ENCODE measurements at places on chromosomes 3 and 15.

GRCh38 chr3:61686228-61686648 lies 124.9 kb downstream of the PTPRG start:
- no peak for DNase-seq

DNA sequence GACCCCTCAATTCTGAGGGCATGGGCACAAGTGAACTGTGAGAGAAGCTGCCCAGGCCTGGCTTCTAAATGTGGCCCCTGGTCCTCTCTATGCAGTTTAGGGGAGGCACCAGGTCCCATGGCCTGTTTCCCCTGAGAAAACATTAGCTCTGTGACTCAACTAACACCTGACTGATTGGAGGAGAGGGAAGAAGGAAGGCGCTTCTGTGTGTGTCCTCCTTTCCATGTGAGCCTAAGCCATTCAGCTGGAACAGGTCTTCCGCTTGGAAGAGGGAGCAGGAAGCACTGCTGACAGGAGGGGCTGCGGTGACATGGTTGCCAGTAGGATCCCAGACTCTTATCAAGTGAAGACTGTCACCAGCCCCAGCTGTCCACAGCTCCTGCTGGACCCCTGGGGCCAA lies 79.5 kb downstream of the MYLK start:
- DNase-seq = no peak

GRCh38 chr3:29281094-29281343 lies 148 bp downstream of the RBMS3 start:
- no peak for DNase-seq

- no peak for DNase-seq
These were observed 44.6 kb downstream of the RASGRP1 start for GRCh38 chr15:38520035-38520434.

DNA sequence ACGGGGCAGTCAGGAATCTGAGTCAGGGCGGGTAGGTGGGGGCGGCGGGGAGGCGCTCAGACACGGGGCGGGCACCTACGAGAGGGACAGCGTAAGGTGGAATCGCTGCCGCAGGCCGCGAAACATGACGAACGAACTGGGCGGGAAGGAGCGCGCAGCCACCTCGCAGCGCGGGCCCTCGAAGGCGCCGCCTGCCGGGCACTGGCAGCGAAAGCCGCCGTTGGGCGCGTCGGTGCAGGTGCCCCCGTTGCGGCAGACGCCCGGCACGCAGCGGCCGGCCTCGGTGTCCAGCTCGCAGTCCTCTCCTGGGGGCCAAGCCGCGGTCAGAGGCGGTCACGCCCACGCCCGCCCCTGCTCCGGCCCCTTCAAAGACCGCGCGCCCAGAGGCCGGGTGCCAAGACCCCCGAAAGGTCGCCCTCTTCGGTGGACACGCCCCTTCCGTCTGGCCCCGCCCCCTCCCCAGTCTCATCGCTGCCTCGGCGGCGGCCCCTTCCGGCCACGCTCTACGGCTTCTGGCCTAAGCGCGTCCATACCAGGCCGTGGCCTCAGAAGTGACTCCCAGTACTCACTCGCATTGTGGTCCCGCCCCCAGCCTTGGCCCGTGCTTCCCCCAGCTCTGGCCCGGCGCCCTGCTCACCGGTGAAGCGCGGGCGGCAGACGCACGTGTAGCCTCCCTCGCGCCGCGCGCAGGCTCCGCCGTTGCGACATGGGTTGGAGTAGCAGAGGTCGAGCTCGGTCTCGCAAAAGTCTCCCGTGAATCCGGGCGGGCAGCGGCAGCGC lies 6.4 kb downstream of the CELSR3 start:
- DNase-seq = peak; percentile 84

DNA sequence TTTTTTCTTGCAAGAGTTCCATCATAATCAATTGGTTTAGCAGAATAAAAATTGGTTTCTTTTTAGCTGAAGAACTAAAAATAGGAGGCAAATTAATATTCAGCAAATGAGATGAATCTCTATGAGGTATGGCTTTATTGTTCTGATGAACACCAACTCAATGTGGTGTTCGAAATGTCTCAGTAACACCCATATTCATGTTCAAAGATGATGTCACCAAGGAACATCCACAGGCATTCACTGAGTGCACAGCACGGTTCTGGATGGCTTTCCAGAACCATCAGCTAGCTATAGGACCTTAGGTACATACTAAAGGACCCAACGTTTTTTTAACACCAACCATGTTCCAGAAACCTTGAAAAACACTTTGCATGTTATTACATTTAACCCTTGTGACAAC lies 42.7 kb downstream of the CCNL1 start:
- no peak for DNase-seq

DNA sequence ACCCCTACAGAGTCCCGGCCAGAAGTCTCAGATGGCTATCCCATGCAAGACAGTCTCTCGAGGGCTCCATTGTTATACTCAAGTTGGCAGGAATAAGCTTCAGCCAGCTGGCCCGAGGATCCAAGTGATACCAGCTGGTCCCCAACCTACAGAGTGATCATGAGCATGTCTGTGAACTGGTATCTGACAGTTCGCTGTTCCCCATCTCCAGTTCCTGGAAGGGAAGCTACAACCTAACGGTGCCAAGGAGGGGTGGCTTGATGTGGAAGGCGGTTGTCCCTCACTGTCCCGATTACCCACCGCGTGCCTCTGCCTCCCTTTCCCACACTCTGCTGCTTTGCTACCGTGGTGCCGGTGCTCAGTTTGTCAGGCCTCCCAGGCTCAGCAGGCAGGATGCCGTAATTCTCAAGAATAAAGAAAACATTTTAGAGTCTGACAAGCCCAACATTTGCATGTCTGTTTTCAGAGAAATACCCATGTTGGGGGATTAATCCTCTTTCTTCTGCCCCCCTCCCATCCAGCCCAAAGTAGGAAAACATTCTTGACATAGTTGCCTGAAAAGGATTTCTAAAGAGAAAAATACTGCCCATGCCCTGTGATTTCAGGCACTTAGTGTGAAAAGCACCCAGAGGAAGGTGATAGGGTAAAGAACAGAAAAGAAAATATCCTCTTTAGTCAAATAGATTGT lies 49.4 kb upstream of the HES1 start:
- DNase-seq = no peak

DNA sequence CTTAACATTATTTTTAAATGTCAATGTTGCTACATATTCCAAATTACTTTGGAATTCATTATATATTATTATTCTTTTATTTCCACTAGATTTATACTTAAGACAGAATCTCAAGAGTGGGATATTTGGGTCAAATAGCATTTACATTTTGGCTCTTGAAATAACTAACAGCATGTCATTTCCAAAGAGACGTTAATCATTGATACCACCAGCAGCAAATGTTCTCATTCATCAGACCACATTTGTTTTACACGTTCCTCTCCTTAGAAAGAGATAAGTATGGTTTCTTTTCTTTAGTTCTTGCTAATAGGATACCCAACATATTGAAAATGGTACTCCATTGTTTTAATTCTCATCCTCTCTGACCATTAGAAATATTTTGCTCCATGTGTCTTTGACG lies 229.8 kb downstream of the LPP start:
- no peak for DNase-seq

- peak; percentile 77 for DNase-seq
These were observed 35.8 kb downstream of the PRKCD start for GRCh38 chr3:53196575-53197407.

DNA sequence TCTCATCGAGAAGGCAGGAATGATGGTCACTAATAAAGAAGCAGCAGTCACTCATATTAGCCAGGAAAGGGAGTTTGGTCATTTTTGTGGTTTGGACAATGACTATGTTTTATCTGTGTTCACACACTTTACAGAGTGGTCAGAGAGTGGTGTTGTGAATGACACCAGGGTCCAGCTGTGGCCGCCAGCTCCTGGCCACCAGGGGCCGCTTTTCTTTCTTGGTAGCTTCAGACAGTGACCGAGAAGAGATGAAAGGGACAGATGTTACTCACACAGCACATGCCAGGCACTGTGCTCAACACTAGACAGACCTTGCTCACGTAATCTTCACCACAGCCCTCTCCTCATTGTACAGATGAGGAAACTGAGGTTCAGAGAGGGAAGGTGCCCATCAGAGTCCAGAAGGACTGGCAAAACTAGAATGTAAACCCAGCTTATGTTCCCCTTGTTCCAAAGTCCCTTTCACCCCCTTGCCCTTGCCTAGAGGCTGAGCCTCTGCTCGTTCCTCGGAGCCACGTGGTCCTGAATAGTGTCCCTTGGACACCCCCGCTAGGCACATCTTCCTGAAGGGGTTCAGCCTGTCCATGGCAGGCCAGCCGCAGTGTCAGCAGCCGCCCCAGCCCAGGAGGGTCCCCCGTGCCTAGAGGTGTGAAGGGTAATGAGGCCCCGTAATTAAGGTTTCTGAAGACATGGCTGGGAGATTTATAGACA lies 55.6 kb downstream of the CYP11A1 start:
- peak; percentile 64 for DNase-seq

GRCh38 chr3:115689928-115690327 lies 66.6 kb downstream of the GAP43 start:
- no peak for DNase-seq

GRCh38 chr3:139299261-139300132 lies 44.3 kb upstream of the MRPS22 start:
- no peak for DNase-seq

GRCh38 chr3:26592451-26592850 lies 30.1 kb upstream of the LRRC3B start:
- no peak for DNase-seq

DNA sequence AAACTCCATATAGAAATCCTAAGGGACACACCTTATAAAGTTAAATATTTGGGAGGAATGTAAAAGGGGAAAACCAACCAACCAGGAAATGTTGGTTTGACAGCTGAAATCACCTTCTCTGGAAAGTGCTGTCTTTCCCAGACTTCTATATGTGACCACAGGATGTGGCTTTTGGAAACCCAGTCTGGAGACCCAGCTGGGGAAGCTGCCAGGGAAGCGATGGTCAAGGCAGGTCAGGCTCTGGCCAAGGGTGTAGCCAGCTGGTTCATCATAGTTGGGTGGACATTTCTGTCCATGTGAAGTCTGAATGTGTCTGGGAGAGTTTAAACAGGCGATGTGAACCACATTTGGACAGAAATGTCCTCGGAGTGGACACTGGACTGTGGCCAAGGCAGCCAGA lies 73.9 kb downstream of the ARNT2 start:
- DNase-seq = no peak

DNA sequence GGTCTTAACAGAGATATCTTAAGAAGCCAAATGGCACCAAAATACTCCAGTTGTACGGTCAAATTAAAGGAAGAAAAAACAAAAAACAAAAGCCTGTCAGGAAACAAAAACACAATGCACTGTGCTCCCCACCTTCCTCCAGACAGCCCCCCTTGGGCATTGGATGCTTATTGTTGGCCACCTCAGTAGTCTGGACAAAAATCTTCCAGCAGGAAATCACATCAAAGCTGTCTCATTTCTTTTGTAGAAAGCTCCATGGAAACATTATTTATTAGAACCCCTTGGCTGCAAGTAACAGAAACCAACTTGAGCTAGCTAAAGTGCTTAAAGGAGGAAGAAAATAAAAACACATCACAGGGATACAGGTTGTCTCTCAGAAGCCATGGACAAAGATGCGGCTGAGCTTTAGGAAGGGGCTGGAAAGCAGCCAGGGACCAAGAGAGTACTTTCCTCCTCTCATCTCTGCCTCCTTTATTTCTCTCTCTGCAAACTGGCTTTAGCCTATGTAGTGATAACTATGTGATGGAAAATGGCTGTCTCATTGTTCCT lies 651.5 kb upstream of the ADAMTS9 start:
- no peak for DNase-seq

DNA sequence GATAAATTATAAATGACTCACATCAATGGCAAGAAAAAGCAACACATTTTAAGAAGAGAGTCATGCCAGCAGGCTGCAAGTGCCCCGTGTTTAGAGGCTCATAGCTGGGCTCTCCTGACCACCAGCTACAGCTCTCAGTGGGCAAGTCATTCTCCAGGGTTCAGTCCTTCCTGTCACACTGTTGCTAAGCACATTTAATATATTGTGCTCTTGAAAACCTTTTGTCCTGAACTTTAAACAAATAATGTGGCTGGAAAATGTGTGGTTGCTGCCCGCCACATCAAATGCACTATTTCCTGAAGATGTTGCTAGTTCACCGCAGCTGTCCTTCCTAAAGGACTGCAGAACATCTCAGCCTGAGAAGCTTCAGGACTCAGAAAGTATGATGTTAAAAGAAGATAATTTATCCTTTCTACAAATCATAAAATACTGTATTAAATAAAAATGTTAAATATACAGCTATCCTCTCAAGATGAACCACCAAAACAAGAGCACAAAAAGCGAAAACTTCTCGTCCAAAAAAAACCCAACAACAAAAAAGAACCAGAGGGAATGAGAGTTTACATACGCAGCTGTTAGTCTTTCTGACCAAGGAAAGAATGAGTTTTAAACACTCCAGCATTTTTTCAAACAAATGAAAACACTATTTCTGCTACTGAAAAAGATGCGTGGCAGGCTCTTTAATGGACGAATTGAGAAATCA lies 951 bp downstream of the TARS3 start:
- peak; percentile 40 for DNase-seq

GRCh38 chr3:83500422-83500821 lies 1458.4 kb upstream of the CADM2 start:
- no peak for DNase-seq

GRCh38 chr3:71398157-71398836 lies 185.2 kb downstream of the FOXP1 start:
- DNase-seq = no peak

DNA sequence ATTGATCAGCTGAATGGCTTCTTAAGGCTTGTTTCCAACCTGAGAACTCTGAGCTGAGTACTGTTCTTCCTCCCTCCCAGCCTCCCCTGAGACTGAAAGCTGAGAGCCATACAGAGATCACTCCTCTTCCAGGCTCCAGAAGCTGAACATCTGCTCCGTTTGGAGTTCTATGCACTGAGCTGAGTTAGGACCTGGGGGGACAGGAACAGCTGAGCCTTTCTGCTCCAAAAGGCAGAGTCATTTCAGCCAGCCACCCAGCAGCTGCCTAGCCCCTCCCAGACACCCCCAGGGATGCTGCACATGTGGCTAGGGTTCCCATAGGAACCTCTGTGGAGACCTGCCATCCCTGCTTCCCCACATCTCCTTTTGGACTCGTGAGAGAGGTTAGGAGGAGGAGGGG lies 64.2 kb upstream of the GLCE start:
- no peak for DNase-seq

- no peak for DNase-seq
These were observed 127.0 kb downstream of the TFDP2 start for GRCh38 chr3:142022381-142022780.

DNA sequence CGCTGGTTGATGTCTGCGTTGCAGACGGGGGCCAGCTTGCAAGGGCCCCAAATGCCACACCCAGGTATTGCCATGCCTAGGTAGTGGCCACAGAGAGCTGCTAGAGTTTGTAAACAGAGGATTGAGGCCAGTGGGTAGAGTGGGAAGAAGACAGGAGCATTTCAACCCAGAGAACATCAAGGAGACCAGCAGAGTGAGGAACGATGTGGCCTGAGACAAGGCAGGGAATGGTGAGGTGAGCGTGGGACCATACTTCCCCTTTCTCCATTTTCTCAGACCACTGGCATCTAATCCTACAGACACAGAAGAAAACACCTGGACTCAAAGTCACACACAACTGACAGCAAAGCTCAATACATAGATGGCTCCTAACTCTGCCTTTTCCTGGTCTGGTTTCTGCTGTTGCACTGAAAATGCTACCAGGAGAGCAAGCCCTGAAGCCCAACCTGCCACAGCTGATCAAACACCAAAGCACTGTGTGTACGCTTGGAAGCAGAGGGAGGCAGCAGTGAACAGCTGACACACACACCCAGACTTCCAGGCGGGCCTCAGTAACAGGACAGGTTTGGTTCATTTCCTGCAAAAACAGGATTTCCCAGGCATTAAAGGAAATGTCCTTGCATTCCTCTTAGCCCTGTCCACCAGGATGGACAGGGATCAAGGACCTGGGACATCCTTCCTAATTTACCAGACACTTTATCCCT lies 1.6 kb downstream of the FAM174B start:
- peak; percentile 87 for DNase-seq
